Neural progenitor cell (in vitro differentiated cells): ENCODE measurements at places on chromosomes 16 and 17. TPM values are rescaled to one million over a fixed set of nuclear protein-coding genes. Genes with fewer than 3 reads are reported as not detected.

The PPY gene
- not detected in 2 replicates for total RNA-seq

The CCL2 gene
- 4.2 and 7.0 TPM in 2 replicates for total RNA-seq

The VPS35 gene
- total RNA-seq, result 89.7 and 115 TPM in 2 replicates

The MYH4 gene
- total RNA-seq, result not detected in 2 replicates

The FBXL16 gene
- total RNA-seq, result 0.13 and 0.65 TPM in 2 replicates

The MTHFSD gene
- total RNA-seq, result 17.4 and 34.6 TPM in 2 replicates

The AOC3 gene
- total RNA-seq, result 0.90 TPM in 1 of 2 replicates, not detected in the other

The DNASE1L2 gene
- total RNA-seq, result 0.21 and 1.6 TPM in 2 replicates

The CDRT15L2 gene
- not detected in 2 replicates for total RNA-seq

The SOCS7 gene
- total RNA-seq, result 17.8 and 27.0 TPM in 2 replicates

The DNAH3 gene
- total RNA-seq, result 0.92 and 1.1 TPM in 2 replicates

The TEX14 gene
- 0.09 and 1.4 TPM in 2 replicates for total RNA-seq

The MPO gene
- total RNA-seq, result not detected in 2 replicates

The GLP2R gene
- total RNA-seq, result not detected in 2 replicates

The RAC3 gene
- total RNA-seq, result 31.6 and 81.2 TPM in 2 replicates

The CYLD gene
- 12.5 and 22.0 TPM in 2 replicates for total RNA-seq

The CTRB1 gene
- not detected in 2 replicates for total RNA-seq

The MYH8 gene
- not detected in 2 replicates for total RNA-seq

The PIK3R6 gene
- total RNA-seq, result not detected in 2 replicates

The OTOP3 gene
- not detected in 2 replicates for total RNA-seq

The EMP2 gene
- total RNA-seq, result 15.8 and 16.4 TPM in 2 replicates

The KRTAP4-3 gene
- not detected in 2 replicates for total RNA-seq

The GNGT2 gene
- total RNA-seq, result not detected in 2 replicates

The IRX5 gene
- 1.0 and 1.6 TPM in 2 replicates for total RNA-seq

The CLDN7 gene
- 0.32 and 1.3 TPM in 2 replicates for total RNA-seq

The GNG13 gene
- not detected in 2 replicates for total RNA-seq

The FAM171A2 gene
- 18.1 and 68.1 TPM in 2 replicates for total RNA-seq

The TBC1D3B gene
- total RNA-seq, result 3.3 TPM in 1 of 2 replicates, not detected in the other

The PROCA1 gene
- 12.5 and 32.7 TPM in 2 replicates for total RNA-seq

The IRF8 gene
- total RNA-seq, result 1.2 and 2.0 TPM in 2 replicates

The MT4 gene
- total RNA-seq, result not detected in 2 replicates

The SBK1 gene
- 4.6 and 16.4 TPM in 2 replicates for total RNA-seq

The MT1H gene
- total RNA-seq, result not detected in 2 replicates

The DCAF7 gene
- 56.5 and 70.6 TPM in 2 replicates for total RNA-seq

The PRSS8 gene
- 2.7 and 17.6 TPM in 2 replicates for total RNA-seq

The LITAFD gene
- total RNA-seq, result not detected in 2 replicates

The PSMB3 gene
- total RNA-seq, result 127 and 141 TPM in 2 replicates

The SLC35G3 gene
- not detected in 2 replicates for total RNA-seq

The CCL4 gene
- not detected in 2 replicates for total RNA-seq

The CEMP1 gene
- 0.09 TPM in 1 of 2 replicates, not detected in the other for total RNA-seq

The SLFN14 gene
- total RNA-seq, result not detected in 2 replicates

The KRT32 gene
- not detected in 2 replicates for total RNA-seq

The KCNH6 gene
- 0.03 TPM in 1 of 2 replicates, not detected in the other for total RNA-seq

The ITGB3 gene
- total RNA-seq, result 0.47 TPM in 1 of 2 replicates, not detected in the other

The CA4 gene
- 14.1 TPM in 2 replicates for total RNA-seq

The NPIPB2 gene
- 7.3 TPM in 2 replicates for total RNA-seq

The RCVRN gene
- not detected in 2 replicates for total RNA-seq

The PRSS22 gene
- total RNA-seq, result not detected in 2 replicates

The B9D1 gene
- 15.1 and 43.0 TPM in 2 replicates for total RNA-seq

The VAT1L gene
- 43.2 and 43.8 TPM in 2 replicates for total RNA-seq

The GRAPL gene
- not detected in 2 replicates for total RNA-seq
